Stomach (tissue), 19 donors: ENCODE measurements at places on chromosomes 3 and 15.

DNA sequence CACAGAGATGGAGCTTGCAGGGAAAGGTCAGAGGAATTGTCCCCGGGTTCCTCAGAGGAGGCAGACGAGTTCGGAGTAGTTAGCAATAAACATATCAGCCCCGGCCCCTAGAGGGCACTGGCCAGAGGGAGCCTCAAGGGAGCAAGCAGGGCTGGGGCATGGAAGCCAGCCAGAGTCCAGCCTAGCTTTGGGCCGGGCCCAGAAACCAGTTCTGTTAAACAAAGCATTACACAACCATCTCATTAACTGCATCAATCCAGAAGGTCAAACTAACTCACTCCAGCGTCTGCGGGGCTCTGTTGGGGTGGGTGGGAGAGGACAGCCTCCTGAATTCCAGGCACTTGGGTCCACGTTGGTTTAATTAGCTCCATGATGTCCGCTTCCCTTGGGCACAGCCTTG is 41.0 kb upstream of the IREB2 start:
- peak; percentile 48 for DNase-seq
- H3K4me1 ChIP-seq: peaks cover 16% of the 10 kb centered on the region
- no peak overlapping the region for H3K27ac ChIP-seq
- H3K4me3 ChIP-seq: no peak overlapping the region

DNA sequence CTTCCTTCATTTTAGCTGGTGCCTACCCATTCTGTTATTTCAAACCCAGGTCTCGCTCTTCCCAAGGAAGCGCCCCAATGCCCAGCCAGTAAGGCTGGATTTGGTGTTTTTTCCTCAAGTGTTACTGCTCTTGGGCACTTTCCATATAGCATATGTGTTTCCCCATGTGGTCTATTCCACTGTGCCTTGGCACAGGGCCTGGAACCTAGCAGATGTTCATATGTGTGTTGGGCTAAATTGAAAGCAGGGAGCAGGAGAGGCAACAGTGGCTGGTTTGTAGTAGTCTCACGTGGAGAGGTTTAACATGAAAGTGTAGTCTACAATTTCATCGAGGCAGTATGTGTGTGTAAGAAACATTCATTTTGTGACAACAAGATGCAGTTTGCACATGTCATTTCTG is 48.2 kb upstream of the TEX264 start:
- peaks cover 7% of the 10 kb centered on the region for H3K36me3 ChIP-seq
- DNase-seq: peak; percentile 37
- H3K4me3 ChIP-seq: no peak overlapping the region
- H3K4me1 ChIP-seq: peaks cover 53% of the 10 kb centered on the region
- H3K27me3 ChIP-seq: no peaks in the 10 kb centered on the region
- H3K27ac ChIP-seq: peak overlapping the region; percentile 71

GRCh38 chr3:36477655-36478054 is 97.4 kb downstream of the STAC start:
- no peak overlapping the region for H3K4me3 ChIP-seq
- no peak overlapping the region for H3K27ac ChIP-seq
- DNase-seq: no peak
- H3K36me3 ChIP-seq: no peaks in the 10 kb centered on the region
- H3K4me1 ChIP-seq: no peaks in the 10 kb centered on the region
- H3K27me3 ChIP-seq: no peaks in the 10 kb centered on the region

GRCh38 chr15:69713726-69714559 is 261.3 kb downstream of the RPLP1 start:
- H3K4me3 ChIP-seq: no peak overlapping the region
- no peaks in the 10 kb centered on the region for H3K4me1 ChIP-seq
- H3K27me3 ChIP-seq: no peaks in the 10 kb centered on the region
- peak; percentile 68 for DNase-seq
- peak overlapping the region; percentile 17 for H3K27ac ChIP-seq
- H3K36me3 ChIP-seq: no peaks in the 10 kb centered on the region

DNA sequence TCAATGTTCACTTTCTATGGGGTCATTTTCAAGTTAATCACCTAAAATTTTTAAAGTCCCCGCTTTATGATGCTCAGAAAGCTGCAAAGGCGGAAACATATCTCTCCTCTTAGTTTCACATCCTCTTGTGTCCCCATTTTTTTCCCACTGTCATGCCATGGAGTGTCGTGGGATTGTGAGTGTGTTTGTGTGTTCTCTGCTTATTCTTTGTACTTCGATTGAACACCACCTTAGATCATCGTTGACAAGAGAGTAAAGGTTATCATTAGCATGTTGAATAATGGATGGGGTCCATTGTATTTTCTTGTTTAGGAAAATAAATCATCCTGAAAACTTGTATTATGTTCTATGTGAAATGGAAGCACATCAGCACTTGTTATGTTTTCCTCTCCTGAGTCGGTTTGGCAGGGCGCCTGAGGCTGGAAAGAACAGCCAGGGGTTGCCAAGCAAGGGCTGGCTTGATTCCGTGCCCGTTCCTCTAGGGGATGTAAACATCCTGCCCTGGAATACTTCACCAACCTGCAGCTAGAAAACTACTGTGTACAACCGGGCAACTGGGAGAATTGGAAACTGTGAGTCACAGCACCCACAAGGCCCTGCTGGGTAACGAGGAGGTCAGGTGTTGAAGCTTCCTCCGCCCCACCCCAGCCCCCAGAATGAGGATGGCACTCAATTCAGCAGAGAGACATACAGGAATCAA is 67.2 kb downstream of the EIF4E3 start:
- H3K4me1 ChIP-seq: peaks cover 39% of the 10 kb centered on the region
- peak; percentile 98 for DNase-seq
- H3K36me3 ChIP-seq: no peaks in the 10 kb centered on the region
- no peak overlapping the region for H3K4me3 ChIP-seq
- peak overlapping the region; percentile 75 for H3K27ac ChIP-seq

- DNase-seq: no peak
- no peak overlapping the region for H3K4me3 ChIP-seq
- H3K36me3 ChIP-seq: no peaks in the 10 kb centered on the region
- H3K27me3 ChIP-seq: no peaks in the 10 kb centered on the region
- no peak overlapping the region for H3K27ac ChIP-seq
- H3K4me1 ChIP-seq: no peaks in the 10 kb centered on the region
These were observed 555.4 kb upstream of the SGO1 start for GRCh38 chr3:20741381-20741780.

DNA sequence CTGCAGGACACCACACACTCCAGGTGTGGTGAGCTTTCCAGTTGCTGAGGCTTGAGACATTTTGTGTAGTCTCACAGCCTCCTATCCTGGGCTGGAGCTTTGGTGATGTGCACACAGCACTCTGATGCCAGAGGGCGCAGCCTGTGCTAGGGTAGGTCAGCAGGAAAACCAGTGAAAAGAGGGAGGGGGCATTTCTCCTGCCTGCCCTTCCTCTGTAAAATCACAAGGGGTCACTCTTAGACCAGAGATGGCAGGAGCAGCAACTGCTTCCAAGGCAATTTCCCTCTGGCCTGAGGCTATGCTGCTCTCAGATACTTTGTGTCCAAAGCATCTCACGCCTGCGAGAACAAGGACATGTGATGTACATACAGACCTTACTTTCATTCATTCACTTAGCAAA is 16.5 kb upstream of the MUSTN1 start:
- H3K36me3 ChIP-seq: peaks cover 81% of the 10 kb centered on the region
- no peak overlapping the region for H3K4me3 ChIP-seq
- no peak overlapping the region for H3K27ac ChIP-seq
- DNase-seq: no peak

- DNase-seq: no peak
- peak within 1 kb of the TSS; percentile 53 for H3K4me3 ChIP-seq
- no peak within 1 kb of the TSS for H3K27ac ChIP-seq
- peaks cover 71% of the 10 kb centered on the region for H3K27me3 ChIP-seq
These were observed at the start of gene ANKRD63 for GRCh38 chr15:40282869-40283614. TSS of gene ANKRD63 (minus strand) at chr15:40283064. CDS start at chr15:40282586, 478 bp downstream.

GRCh38 chr3:59317386-59317785 is 267.6 kb upstream of the CFAP20DC start:
- H3K4me1 ChIP-seq: no peaks in the 10 kb centered on the region
- DNase-seq: no peak
- no peaks in the 10 kb centered on the region for H3K36me3 ChIP-seq
- no peak overlapping the region for H3K4me3 ChIP-seq
- H3K27me3 ChIP-seq: no peaks in the 10 kb centered on the region

GRCh38 chr3:22671848-22672247 is 531.3 kb upstream of the UBE2E2 start:
- H3K27me3 ChIP-seq: no peaks in the 10 kb centered on the region
- H3K4me3 ChIP-seq: no peak overlapping the region
- H3K27ac ChIP-seq: no peak overlapping the region
- no peaks in the 10 kb centered on the region for H3K4me1 ChIP-seq

DNA sequence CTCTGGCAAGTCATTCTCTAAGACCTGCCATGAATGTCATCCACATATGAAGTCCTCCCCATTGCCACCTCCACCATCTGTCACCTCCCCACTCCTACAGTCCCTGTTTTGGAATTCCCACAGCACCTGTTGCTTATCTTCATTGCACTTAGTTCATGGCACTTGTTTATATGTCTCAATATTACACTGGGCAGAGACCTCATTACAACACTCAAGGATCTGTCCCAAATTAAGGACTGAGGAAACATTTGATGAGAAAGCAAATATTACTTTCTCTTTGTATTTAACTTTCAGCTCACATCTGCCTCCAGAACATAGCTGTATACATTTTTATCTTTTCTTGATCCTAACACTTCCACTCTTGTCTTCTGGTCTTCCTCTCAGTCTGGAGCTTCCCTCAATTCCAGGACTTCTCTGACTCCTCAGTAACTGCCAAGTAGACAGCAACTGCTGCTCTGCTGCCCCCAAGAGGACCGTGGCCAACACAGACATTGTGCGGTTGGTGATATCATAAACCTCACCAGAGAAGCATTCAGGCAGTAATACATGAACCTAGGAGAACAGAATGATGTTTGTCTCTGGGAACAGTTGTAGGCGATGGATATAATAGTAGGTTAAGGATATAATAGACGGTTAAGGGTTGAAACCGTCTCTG is 45.0 kb upstream of the FGF12 start:
- no peak overlapping the region for H3K4me3 ChIP-seq
- no peaks in the 10 kb centered on the region for H3K4me1 ChIP-seq
- peak; percentile 35 for DNase-seq
- H3K27ac ChIP-seq: no peak overlapping the region
- H3K27me3 ChIP-seq: no peaks in the 10 kb centered on the region

DNA sequence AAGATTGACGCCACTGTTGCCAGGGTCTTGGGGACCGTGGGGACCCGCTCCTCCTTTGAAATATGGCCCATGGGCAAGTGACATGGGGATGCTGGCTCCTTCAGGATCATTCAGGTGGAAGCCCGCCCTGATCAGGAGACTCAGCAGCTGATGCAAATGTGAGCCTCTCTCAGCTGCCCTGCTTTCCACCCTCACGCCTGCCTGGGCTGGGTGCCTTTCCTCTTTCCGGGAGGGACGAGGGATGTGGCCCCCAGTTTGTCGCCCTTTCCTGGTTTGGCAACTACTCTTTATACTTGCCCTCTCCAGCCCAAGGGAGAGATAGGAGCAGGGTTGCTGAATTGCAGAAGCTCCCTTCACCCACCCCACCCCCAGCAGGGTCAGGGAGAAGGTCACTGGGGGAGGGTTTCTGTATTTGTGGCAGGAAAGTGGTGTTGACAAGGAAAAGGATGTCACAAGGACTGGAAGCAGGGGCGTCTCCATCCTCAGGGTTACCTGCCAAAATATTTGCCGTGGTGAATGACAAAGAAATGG is 21.8 kb downstream of the DNASE1L3 start:
- no peak for DNase-seq
- H3K4me1 ChIP-seq: no peaks in the 10 kb centered on the region
- no peaks in the 10 kb centered on the region for H3K36me3 ChIP-seq
- H3K27ac ChIP-seq: no peak overlapping the region
- no peak overlapping the region for H3K4me3 ChIP-seq
- no peaks in the 10 kb centered on the region for H3K27me3 ChIP-seq

DNA sequence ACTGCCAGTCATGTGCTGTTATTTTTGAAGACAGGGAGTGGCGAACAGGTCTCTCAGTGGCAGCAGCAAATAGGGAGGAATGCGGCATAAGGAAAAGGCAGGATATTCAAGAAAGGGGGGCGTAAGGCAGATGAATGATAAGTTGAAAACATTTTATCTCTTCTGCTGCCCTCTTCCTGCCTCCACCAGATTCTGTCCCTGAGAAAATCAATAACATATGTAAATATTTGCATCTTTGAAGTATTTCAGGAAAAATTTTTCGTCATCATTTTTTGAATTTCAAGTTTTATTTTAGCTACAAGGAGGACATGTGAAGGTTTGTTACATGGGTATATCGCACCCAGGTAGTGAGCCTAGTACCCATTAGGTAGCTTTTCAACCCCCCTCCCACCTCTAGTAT is 616.7 kb downstream of the MCTP2 start:
- DNase-seq: no peak
- peaks cover 4% of the 10 kb centered on the region for H3K4me1 ChIP-seq
- peaks cover 3% of the 10 kb centered on the region for H3K27me3 ChIP-seq
- H3K27ac ChIP-seq: no peak overlapping the region
- H3K4me3 ChIP-seq: no peak overlapping the region
- H3K36me3 ChIP-seq: no peaks in the 10 kb centered on the region

GRCh38 chr3:43748179-43748578 is 57.4 kb downstream of the ABHD5 start:
- H3K4me3 ChIP-seq: no peak overlapping the region
- no peak overlapping the region for H3K27ac ChIP-seq
- no peak for DNase-seq

- no peak overlapping the region for H3K27ac ChIP-seq
- no peaks in the 10 kb centered on the region for H3K4me1 ChIP-seq
- no peak overlapping the region for H3K4me3 ChIP-seq
- no peaks in the 10 kb centered on the region for H3K36me3 ChIP-seq
- no peaks in the 10 kb centered on the region for H3K27me3 ChIP-seq
These were observed 73.2 kb downstream of the CLSTN2 start for GRCh38 chr3:140007911-140008869.

DNA sequence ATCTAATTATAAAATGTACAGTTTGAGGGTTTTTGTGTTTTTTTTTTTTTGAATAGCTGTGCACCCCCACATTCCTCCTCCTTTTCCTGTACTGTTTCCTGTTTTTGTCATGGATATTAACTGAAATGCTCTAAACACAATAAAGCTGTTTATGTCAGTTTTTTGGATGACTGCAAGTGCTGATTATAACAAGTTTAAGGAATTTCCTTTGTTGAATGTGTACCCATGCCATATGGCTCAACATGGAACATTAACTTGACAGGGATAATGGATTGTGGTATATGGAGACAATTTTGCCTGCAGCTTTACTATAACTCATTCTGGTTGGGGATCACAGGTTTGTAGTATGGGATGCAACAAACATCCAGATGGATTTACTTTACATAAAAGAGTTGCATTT is 216.4 kb downstream of the TCF12 start:
- H3K4me1 ChIP-seq: peaks cover 28% of the 10 kb centered on the region
- no peaks in the 10 kb centered on the region for H3K27me3 ChIP-seq
- H3K27ac ChIP-seq: no peak overlapping the region
- no peaks in the 10 kb centered on the region for H3K36me3 ChIP-seq

- H3K4me1 ChIP-seq: no peaks in the 10 kb centered on the region
- no peak overlapping the region for H3K4me3 ChIP-seq
- DNase-seq: peak; percentile 7
- peaks cover 11% of the 10 kb centered on the region for H3K36me3 ChIP-seq
These were observed 131.6 kb downstream of the LRRK1 start for GRCh38 chr15:101050623-101051290.

GRCh38 chr3:50651445-50651844 is 23.3 kb upstream of the DOCK3 start:
- peaks cover 9% of the 10 kb centered on the region for H3K4me1 ChIP-seq
- no peak for DNase-seq
- H3K36me3 ChIP-seq: peaks cover 33% of the 10 kb centered on the region
- no peaks in the 10 kb centered on the region for H3K27me3 ChIP-seq
- no peak overlapping the region for H3K27ac ChIP-seq
